ENCODE measurements at places on chromosomes 7 and 10.
A peak's percentile ranks its signal among the peaks of the same experiment; 100 is the strongest.

DNA sequence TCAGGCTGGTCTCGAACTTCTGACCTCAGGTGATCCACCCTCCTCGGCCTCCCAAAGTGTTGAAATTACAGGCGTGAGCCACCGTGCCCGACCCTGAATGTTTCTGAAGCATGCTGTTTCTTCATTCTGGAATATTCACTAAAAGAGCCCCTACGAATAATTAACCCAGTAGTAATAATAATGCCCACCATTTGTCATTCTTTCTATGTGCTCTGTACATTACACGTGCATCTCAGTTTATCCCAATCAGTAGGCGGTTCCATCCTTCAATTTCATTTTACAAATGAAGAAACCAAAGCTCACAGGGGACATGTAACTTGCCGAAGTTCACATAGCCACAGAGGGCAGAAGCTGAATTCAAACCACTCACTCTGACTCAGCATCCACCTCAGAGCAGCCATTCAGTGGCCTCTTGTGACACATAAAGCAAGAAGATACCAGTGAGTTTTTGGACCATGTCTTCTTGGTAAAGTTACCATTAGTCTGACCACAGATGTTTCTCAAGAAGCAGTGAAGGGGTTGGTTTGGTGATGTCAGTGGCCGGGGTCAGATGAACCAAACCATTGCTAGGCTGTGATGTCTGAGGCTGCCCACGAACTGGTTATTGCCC, 71.9 kb upstream of the DUSP5 start:
- peak; percentile 81 for DNase-seq

- no peak for DNase-seq
These were observed 95.3 kb downstream of the CACNA2D1 start for GRCh38 chr7:82348251-82348650.

DNA sequence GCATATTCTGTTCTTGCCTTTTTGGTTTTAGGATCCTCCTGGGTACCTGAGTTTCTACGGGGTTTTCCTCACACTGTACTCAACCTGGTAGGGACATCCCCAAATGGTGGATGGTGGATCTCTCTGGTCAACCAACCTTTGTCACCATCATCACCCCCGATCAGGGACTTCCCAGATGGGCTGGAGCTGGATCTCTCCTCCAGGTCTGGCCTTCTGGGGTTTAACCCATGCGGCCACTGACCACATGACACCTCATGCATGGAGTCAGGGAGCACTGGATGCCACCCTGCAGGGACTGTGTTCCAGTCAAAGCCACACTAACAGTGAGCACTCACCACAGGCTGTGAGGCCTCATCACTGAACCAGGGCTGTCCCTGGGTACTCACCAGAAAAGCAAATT, 80.0 kb downstream of the CELF2 start:
- peak; percentile 23 for DNase-seq

- no peak for DNase-seq
These were observed 17.4 kb upstream of the SPOCK2 start for GRCh38 chr10:72105710-72106109.

DNA sequence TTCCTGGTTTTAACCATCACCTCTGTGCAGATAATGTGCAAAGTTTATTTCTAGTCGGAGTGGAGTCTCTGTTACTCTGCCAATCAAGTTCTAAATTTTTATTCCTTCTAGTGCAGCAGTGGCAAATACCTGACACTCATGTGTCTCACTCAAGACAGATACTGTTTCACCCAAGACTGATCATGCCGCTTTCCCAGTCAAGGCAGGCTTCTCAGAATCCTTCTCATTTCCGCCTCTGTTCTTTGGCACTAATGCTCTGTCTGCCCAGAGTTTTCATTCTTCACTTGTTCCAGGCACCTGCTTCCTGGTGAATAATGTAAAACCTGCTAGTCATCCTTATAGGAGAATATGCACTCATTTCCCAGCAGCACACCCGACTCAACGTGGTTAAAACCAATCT, 24.7 kb downstream of the MET start:
- DNase-seq, result no peak

- no peak for DNase-seq
These were observed 178.1 kb downstream of the ARHGAP21 start for GRCh38 chr10:24545585-24545984.

DNA sequence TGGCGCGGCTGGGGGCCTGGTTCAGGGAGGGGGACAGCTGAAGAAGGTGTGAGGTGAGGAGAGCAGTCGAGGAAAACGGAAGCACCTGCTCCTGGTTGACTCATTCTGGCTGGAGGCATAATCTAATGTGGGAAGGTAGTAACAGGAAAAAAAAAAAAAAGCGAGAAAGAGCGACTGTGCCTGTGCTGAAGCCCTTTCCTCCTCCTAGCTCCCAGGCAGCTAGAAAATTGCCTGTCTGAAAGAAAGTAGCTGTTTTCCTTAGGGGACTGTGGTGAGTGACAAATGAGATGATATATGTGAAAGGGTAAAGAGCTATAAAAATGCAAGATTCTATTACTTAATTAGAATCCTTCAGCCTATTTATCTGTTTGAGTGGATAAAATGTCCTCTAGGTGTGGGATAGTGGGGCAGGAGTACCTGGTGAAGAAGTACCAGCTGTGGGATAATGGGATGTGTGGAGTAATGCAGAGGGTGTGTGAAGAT, 4.9 kb upstream of the MEST start:
- DNase-seq, result no peak

DNA sequence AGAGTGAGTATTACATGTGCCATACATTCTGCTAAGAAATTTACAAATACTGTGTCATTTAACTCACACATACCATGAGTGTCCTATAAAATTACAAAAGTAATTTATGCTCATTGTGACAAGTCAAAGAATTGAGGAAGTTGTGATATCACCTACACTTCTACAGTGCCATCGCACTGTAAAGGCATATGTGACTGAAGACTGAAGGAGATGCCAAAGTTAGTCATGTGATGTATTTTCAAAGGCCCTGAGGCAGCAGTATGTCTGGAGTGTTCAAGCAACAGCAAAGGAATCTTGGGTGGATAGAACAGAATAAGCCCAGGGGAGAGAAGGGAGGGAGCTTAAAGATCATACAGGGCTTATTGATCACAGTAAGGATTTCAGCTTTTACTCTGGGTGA, 176.8 kb downstream of the WNT2 start:
- no peak for DNase-seq

- no peak for DNase-seq
These were observed 24.2 kb downstream of the MGMT start for GRCh38 chr10:129491123-129491734.

GRCh38 chr10:132492323-132493025, 45.1 kb upstream of the INPP5A start:
- no peak for DNase-seq

DNA sequence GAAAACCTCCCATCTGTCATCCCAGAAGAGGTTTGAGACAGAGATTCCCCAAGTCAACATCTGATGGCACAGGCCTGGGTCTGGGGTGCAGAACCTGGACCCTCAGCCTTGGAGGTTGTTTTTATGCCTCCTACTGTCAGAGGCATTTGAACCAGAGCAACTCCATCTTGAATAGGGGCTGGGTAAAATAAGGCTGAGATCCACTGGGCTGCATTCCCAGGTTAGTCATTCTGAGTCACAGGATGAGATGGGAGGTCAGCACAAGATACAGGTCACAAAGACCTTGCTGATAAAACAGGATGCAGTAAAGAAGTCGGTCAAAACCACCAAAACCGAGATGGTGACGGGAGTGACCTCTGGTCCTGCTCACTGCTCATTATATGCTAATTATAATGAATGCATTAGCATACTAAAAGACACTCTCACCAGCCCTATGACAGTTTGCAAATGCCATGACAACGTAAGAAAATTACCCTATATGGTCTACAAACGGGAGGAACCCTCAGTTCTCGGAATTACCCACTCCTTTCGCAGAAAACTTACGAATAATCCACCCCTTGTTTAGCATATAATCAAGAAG, 92.0 kb downstream of the ITGA8 start:
- DNase-seq, result no peak

All from stimulated activated CD4-positive, alpha-beta T cell treated with anti-CD3 and anti-CD28 coated beads, Interleukin-1b, Interleukin-23, amount 100 ng/mL, for 48 hours (primary cell).